ENCODE measurements at places on chromosomes 5 and 9.

DNA sequence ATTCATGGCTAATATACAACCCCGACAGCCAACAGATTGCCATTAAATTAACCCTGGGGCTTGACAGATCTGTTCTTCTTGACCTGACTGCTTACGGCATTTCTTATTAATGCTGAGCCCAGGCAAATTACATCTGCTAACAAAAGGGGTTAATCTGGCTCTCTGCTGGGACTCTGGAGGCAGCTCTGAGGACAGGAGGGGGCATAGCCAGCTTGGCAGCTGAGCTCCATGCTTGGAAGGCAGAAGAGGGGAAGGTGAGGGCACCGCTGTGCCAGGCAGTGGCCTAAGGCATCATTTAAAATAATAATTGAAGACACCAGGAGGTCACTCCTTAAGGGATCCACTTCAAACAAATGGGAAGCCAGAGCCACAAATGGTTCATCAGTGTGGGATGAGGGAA lies 126.0 kb upstream of the GPR151 start:
- DNase-seq = no peak

DNA sequence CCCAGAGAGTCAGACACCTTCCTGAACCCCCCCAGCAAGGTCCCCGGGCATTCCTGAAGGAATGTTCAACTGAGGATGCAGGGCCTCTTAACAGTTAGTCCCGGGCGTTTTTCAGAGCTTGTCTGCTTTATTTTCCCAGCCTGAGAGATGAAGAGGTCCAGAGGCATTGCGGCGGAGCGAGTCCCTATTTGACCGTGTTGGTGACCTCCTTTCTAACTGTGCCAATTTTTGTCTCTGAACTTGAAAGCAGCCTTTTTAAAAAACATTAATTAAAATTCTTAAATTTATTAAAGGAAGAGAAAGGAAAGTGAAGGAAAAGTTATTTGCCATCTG lies 433 bp upstream of the PTAR1 start:
- no peak for DNase-seq

GRCh38 chr9:137875846-137876245 lies 1.7 kb upstream of the CACNA1B start:
- no peak for DNase-seq

- DNase-seq = no peak
Measured at GRCh38 chr9:130043654-130044623, 950 bp upstream of the FNBP1 start.

DNA sequence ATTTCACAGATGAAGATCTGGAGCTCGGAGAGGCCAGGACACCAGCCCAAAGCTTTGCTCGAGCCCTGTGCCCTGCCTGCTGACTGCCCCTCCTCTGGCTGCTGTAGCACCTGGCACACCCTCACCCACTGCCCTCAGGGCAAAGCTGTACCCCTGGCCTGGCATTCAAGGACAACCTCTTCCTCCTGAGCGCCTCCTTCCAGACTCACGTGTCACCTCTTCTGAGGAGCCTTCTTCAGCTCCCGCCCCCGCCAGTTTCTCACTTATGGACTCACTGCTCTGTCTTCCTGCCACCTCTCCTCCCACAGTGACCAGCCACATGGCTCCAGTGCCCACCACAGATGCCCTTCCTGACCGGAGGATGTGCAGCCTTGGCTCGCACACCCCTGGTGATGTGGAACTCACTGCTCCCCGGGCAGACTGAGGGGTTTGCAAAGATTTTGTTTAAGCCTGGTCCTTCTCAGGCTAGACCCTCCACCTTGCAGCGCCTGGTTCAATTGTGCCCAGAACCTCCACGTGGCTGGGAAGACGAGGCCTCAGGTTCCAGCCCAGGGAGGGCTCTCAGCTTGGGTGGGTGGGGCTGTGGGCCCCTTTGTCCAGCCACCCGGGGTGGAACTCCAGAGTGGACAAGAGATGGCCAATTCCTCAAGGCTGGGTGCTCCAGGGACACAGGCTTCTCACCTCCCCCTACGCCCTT lies 46.6 kb upstream of the PHYKPL start:
- no peak for DNase-seq

DNA sequence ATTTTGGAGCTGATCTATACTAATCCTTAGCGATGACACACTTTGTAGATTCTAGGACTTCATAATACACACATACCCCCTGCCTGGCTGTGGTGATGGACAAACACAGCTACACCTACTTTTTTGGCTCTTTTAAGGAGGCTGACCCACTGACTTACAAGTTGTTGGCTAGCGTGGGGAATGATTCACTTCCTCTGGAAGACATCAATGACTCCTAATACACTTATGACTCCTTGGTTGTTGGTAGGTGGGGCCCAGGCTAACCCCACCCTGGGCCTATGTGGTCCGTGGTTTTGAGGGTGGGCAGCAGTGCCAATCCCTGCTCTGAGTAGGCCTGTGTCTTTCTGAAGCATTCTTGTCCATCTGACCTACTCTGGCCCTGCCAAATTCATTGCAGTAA lies 144.4 kb downstream of the SLC12A2 start:
- no peak for DNase-seq

DNA sequence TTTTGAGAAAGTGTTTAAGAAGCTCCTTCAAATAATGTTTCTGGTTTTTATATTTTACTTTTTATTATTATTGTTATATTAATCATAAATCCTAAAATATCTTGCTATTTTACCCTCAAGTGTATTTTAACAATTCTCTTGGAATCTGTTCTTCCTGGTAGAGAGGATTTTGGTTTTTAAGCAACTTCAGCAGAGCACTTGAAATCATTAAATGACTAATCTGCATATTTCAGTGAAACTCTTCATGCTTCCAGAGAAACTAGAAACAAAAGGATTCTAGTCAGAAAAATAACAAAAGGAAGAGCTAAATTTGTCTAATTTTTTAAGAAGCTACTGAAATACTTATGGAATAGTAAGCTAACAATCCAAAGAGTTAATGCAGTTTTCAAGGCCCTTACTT lies 1057.3 kb downstream of the TLE1 start:
- no peak for DNase-seq

- DNase-seq = no peak
Measured at GRCh38 chr9:90064971-90065370, 460.2 kb downstream of the GADD45G start.

DNA sequence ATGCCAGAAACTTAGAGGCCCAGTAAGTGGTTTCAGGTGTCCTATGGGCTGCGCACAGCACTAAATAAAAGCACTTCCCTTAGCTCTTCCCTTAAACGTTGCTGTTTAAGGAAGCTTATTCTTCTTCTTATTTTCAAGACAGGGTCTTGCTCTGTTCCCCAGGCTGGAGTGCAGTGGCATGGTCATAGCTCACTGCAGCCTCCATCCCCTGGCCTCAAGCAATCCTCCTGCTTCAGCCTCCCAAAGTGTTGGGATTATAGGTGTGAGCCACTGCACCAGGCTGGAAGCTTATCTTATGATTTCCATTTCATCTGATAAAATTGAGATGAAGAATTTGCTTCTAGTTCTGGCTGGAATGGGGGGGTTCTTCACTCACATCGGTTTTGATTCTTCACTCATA lies 15.6 kb upstream of the TJP2 start:
- no peak for DNase-seq

- no peak for DNase-seq
Measured at GRCh38 chr5:116756531-116756930, 181.9 kb upstream of the SEMA6A start.

GRCh38 chr9:76787677-76788076 lies 23.4 kb downstream of the PCA3 start:
- no peak for DNase-seq

DNA sequence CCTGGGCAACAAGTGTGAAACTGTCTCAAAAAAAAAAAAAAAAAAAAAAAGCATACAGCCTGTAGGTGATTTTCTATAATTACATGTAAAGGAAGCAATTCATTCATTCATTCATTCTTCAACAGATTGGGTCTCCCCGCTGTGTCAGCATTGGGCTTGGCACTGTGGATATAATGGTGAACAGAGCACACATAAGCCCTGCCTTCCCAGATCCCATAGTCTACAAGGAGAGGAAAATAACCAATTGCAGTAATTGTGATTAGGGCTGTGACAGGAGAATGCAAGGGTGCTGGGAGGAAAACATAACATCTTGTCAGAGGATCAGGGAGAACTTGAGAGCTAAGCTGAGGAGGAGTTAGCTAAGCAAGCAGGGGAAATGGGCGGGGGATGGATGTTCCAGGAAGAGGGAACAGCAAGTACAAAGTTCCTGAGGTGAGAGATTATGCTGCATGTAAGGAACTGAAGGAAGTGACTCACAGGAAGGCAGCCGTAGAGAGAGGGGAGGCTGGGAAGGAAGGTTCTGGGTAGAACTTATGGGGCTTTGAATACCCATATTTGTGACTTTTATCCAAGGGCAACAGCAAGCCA lies 24.0 kb upstream of the KLF9 start:
- DNase-seq = no peak

- no peak for DNase-seq
Measured at GRCh38 chr9:14270358-14271092, 43.4 kb downstream of the NFIB start.

DNA sequence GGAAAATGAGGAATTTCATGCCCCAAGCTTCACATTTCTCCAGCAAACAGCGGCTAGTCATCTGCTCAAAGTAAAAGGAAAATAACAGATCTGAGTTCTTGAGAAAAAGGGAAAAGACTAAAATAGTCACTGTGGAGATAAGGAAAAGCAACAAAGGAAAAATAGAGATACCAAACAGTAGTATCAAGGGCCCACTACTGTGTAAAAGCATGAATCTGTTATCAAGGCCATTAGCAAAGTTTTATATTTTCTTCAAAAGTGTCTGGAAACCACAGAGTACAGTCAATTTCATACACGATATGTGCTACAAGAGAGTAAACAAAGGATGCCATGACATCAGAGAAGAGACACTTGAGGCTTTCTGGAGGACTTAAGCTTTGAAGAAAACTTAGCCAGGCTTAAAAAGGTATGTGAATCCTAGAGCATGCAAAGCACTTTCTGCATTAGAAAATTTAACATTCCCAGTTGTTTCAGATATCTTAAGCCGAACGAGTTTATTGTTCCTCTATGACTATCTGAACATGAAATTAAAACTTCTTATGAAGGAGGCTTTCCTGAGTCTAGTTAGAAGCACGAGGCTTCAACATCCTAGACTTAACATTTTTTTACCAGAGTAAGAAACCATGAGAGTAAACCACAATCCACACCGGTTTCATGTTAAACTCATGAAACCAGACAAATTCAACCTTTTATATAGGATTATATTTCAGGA lies 1.2 kb downstream of the TTC33 start:
- peak; percentile 42 for DNase-seq

- DNase-seq = no peak
Measured at GRCh38 chr5:55933377-55934114, 61.2 kb downstream of the IL6ST start.

GRCh38 chr9:95978106-95978505 lies 102.6 kb downstream of the ERCC6L2 start:
- DNase-seq = no peak

GRCh38 chr9:116589392-116590354 lies 97.4 kb upstream of the TRIM32 start:
- peak; percentile 58 for DNase-seq

DNA sequence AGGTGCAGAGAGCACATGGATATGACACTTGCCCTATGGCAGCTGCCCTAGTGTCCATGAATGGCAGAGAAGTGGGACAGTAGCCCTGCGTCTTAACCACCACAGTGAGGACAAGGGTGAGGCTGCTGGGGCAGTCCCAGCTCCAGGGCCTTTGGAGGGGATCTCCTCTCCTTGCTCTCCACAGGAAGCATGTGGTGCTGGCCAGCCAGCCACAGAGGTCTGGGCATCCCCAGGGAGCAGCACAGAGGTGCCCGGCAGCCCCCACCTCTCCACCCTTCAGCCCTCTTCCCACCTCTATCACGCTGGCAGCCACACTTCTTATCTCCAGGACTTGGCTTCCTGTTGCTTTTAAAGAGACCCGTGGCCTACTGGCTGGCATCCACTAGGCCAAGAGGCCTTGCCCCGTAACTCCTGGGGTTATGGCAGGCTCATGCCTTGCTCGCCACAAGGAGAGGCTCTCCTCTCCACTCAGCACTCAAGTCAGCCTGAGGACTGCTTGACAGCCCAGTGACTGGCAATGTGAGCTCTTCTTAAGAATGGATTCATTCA lies 21.9 kb downstream of the CSF2 start:
- no peak for DNase-seq

GRCh38 chr5:53302529-53302928 lies 177.9 kb upstream of the FST start:
- no peak for DNase-seq

GRCh38 chr5:128193665-128194390 lies 110.3 kb downstream of the SLC12A2 start:
- no peak for DNase-seq

DNA sequence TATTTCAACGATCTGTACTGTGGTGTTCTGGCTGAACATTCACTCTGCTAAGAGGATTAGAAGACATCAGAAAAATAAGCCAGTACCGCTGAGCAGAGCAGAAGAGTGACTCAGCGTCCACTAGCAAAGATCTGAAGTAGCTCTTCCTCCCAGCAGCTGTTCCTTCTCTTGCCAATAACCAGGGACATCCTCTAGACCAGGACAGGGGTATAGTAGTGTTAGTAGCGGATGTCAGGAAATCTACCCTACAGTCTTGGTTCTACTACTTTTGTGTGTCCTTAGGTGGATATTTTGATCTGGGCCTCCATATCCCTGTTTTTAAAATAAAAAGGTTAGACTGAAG lies 103.6 kb downstream of the TSSK1B start:
- no peak for DNase-seq

DNA sequence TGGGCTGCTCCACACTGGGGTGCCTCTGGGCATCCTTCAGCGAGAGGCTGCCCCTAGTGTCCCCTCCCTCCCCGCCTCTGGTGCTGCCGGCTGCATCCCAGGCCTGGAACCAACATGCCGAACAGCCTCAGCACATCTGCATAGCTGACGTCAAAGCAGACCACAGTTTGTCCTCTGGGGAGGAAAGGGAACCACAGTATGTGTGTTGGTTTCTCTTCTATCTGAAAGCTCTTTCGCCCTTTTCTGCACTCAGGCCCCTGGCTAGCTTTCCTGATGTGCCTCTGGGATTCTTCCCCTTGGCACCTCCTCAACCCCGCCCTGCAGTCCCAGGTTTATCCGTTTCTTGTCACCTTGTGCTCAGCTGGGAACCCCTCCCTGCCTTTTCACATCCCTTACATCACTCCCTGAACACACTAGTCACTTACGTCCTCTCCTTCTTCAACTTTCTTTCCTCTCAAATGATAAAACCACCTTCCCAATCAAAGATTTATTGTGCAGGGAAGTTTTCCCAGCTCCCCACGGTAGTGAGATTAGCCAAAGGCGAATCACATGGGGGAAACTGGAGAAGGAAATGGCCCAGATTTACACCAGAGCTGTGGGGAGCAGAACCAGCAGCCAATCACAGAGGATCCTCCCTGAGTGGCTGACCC lies 35.5 kb upstream of the B4GALT1 start:
- peak; percentile 10 for DNase-seq

DNA sequence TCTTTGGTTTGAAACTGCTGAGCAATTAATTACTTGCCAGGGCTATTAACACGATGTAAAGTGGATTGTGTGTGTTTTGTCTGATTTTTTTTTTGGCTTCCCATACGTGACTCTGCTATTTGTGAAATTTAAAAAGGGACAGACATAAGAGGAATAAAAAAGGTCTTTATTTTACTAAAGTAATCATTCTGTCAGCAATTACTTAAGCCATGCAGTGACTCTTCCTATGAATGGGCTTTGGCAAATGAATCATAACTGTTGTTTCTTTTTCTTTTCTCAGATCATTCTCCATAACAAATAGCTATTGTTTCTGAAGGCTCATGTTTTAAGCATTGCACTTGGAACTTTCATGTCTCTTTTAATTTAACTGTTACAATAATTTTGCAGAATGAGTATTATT lies 461.3 kb upstream of the RORB start:
- DNase-seq = no peak

- DNase-seq = no peak
Measured at GRCh38 chr5:62538017-62538942, 40.3 kb upstream of the LRRC70 start.
